ENCODE measurements at places on chromosomes 6 and 20.

DNA sequence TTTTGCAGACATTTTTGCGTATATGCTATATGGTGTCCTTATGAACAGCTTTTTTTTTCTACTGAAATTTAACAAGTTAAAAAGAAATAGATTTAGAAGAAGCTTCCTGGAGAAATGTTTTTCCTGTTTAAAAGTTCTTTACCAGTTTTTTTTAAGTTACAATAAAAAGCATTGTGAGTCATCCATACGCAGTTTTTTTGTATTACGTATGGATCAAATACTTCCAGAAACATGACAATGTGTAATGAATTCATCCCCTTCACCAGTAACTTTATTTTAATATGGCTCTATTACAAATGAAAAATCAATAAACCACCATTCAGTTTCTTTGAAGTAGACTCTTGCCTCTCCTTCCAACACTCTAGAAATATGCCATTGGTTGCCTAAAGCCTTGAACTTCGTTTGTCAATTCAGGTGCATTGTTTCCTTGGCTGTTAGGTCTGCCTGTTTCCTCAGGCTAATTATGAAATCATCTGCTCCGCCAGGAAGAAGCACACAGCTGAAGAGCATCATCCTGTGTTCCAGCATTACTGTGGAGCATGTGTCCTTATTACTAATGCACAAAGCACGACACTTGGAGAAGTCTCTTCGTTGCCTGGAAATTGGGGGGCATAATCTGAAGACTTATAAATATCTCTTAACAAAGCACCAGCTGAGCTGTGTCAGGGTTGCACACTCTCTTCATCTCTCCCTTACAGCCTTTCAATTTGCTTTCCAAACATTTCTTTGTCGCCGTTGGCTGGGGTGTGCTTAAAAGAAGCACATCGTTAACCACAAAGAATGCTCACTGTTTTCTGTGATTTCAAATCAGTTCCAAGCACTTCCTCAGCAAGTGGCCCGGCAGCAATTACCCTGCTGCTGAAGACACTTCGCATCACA, 9.6 kb downstream of the MOXD1 start:
- no peak for DNase-seq

- DNase-seq = no peak
Observed at GRCh38 chr6:75196081-75196687, 9.7 kb downstream of the COL12A1 start.

DNA sequence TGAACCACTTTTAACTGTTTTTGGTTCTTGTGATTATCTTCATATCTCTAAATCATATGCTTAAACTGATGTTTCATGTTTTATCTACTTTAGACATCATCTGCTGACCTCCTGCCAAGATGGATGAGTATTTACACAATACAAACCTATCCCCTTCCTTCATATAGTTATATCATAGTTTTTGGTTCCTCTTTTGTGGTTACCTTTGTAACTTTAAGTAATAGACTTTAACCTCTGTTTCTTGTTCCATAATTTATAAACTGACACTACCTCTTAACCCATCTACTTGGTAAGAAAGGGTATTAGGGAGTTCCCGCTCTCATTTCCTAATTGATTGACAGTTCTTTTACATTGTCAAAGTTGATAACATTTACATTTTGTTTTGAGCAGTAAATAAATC, 11.9 kb downstream of the PCMT1 start:
- peak; percentile 66 for DNase-seq

DNA sequence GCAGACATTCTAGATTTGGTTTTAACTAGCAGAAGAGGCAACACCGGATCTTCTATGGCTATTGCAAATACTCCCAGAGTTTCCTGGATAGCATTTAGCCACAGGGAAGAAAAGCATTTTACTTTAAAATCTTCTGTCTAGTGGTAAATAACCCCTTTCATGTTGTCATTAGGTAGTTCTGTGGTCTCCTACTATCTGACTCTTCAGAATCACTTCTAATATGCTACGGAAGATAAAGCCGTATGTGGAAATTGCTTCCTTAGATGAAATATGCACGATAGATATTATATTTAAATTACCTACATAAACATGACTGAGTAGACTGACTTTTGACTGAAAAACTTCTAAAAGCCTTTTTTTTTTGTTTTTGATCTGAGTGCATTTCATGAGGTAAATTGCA, 759 bp downstream of the CRISP3 start:
- DNase-seq = peak; percentile 68

DNA sequence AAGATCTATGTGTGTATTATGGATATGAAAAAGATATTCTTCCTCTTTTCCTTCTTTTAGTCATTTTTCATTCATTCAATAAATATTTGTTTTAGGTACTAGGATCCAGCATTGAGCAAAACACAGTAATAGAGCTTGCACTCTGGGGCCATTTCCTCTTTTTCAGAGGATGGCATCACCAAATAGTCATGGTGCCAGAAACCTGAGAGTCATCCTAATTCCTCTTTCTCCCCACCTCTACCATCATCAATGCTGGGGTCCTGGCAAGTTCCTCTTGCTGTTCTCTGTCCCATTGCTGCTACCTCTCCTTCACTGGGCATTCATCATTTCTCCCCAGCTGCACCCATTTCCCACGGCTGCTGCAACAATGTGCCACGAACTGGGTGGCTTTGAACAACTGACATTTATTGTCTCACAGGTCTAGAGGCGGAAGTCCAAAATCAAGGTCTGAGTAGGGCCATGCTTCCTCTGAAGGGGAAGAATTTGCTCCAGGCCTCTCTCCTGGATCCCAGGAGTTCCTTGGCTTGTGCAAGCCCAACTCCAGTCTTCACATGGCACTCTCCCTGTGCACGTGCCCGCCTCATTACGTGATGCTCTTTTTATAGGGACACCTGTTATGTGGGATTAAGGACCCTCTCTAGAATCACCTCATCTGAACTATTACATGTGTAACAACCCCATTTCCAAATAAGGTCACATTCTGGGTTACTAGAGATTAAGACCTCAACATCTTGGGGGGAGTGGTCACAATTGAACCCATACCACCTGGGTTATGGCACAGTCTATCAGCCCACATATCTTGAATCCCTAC, 9.5 kb upstream of the IGF2R start:
- peak; percentile 48 for DNase-seq

DNA sequence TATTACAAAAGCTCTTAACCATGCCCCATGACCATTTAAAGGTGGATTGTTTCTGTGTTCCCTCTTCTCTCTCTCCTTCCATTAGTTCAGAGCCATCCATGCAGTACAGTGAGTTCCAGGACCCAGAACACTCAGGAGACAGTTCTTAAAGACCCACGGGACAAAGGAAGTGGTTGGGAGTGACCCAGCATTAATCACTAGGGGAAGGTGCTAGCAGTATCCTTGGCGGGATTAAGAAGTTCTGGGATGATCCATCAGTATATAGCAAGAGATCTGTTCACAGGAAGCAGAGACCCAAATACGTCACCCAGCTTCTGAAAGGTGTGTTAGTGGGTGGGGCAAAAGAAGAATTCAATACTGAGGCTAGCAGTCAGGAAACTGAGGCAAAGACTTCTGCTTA, 154.1 kb downstream of the PHF3 start:
- DNase-seq = no peak

DNA sequence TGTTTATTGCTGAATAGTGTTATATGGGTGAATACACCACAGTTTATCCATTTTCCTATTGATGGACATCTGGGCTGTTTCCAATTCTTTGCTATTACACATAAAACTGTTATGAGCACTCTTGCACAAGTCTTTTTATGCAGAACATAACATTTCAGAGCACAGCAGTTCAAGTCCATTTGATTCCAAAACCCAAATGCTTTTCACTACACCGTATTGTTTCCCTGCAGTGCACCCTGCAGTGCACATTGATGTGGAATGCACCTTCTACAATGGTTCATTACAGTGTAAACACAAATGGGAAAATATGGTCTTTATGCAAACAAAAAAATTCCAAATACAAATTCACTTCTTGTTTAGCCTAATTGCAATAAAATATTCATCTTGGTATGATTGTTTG, 3.6 kb upstream of the SLC2A12 start:
- DNase-seq = no peak

- DNase-seq = no peak
Observed at GRCh38 chr6:129818251-129818650, 42.9 kb downstream of the TMEM244 start.

DNA sequence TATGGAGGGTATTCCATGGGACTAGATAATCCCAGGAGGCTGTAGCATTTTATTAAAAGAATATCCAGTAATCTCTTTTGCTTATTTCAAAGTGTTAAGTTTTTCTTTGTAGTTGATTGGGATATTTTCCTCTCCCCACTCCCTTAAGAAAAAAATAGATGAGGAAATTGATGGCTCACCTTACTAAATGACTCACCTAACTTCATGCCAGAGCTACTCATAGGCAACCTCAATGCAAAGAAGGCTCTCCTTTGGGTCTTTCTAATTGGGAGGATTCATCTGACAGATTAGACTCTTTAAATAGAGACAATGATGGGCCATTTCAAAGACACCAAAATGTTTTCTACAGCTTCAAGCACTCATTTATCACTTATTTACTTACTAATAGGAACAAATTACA, 528.5 kb upstream of the BTBD3 start:
- DNase-seq = no peak

- no peak for DNase-seq
Observed at GRCh38 chr20:38197217-38197616, 32.1 kb upstream of the TGM2 start.

GRCh38 chr6:30889921-30890645, 5.8 kb downstream of the DDR1 start:
- DNase-seq = no peak

DNA sequence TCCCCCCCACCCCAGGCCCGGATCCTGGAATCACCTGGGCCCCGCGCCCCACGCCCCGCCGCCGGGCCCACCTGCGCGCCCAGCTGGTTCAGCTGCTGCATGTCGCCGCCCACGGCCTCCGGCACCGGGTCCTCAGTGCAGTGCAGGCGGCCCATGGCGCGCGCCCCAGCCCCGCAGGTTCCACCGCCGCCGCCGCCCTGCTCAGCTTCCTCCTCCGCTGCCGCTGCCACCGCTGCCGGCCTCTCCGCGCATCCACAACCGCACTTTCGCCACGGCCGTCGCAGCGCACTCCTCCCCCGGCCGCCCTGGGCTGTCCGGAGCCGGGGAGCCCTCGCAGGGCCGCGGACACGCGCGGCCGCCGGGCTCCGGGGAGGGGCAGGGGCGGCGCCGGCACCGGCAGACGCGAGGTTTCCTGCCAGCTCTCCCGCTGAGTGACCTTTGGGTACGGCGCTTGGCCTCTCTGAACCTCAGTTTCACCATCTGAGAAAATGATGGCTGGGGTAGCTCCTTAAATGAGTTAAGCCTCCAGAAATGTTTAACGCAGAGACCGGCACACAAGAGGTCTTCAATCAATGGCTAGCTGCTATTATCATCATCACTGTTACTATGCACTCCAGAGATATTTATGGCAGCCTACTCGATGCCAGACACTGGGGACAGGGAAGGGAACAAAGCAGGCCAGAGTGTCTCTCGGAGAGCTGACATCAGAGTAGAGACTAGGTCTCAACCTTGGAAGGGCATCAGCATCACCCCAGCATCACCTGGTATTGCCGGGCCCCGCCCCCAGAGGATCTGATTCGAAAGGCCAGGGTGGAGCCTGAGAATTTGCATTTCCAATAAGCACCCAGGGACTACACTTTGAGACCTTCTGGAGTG, at the start of gene COMMD7:
COMMD7 (minus strand) TSS at position 231 of the 876 bp plus-strand sequence; CDS start at position 155, 76 bp downstream.
- peak; percentile 67 for DNase-seq

GRCh38 chr6:70813885-70814284, 143.0 kb downstream of the B3GAT2 start:
- DNase-seq = no peak

DNA sequence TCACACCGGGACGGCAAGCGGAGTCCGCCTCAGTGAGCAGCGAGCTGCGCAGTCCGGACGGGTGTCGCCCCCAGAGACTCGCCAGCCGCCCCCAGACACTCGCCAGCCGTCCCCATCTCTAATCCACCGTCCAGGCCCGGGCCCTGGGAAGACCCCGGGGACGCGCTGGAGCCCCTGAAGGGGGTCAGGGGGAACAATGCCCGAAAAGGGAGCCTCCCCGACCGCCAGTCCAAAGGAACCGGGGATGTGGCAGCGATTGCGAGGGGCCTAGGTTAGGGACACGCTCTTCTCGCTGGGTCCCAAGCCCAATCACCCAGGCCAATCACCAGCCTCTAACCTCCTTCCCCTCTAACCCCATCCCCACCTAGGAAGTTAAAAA, 33.1 kb downstream of the TFAP2A start:
- no peak for DNase-seq

- DNase-seq = no peak
Observed at GRCh38 chr20:32158943-32159660, 48.4 kb downstream of the PLAGL2 start.

GRCh38 chr6:107571354-107571753, 81.4 kb downstream of the SOBP start:
- DNase-seq = no peak

DNA sequence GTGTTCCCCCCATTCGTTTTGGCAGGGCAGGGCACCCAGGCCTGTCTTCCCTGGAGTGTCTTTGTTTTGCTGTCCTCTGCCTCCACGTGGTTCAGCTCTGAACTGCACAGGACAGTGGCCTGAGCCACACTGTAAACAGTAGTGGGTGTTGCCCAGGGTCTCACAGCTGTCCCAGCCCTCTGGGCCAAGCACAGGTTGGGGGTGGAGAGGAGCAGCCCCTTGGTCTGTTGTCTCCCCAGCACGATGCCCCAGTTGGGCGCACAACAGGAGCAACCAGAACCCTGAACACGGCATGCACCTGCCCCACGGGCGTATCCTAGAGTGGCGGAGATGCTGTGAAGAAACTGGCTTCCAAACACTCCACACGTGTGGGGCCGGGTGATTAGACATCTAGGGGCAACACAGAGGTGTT, 14.4 kb downstream of the CCDC167 start:
- no peak for DNase-seq

- peak; percentile 27 for DNase-seq
Observed at GRCh38 chr6:56101141-56101553, 146.2 kb downstream of the COL21A1 start.

DNA sequence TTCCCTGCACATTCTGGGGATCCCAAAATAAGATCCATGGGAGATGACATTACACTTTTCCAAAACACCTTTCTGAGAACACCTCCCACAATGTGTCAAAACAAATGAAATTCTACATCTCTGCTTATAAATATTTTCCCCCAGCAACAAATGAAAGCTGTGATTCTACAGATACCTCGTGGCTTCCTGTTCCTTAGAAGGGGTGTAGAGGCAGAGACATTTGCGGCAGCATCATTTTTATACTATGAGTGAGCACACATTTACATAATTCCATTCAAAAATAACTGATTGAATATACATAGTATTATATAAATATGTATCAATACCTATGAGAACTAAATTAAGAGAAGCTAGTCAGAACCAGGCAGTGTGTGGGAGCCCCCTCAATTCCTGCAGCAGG, 213.9 kb upstream of the JARID2 start:
- DNase-seq = no peak
